Activated T-helper 9 cell treated with anti-CD3 and anti-CD28 coated beads, Interleukin-2, amount 50 U/mL, for 16 hours (primary cell): ENCODE measurements at places on chromosomes 13 and 19.
A peak's percentile ranks its signal among the peaks of the same experiment; 100 is the strongest.

DNA sequence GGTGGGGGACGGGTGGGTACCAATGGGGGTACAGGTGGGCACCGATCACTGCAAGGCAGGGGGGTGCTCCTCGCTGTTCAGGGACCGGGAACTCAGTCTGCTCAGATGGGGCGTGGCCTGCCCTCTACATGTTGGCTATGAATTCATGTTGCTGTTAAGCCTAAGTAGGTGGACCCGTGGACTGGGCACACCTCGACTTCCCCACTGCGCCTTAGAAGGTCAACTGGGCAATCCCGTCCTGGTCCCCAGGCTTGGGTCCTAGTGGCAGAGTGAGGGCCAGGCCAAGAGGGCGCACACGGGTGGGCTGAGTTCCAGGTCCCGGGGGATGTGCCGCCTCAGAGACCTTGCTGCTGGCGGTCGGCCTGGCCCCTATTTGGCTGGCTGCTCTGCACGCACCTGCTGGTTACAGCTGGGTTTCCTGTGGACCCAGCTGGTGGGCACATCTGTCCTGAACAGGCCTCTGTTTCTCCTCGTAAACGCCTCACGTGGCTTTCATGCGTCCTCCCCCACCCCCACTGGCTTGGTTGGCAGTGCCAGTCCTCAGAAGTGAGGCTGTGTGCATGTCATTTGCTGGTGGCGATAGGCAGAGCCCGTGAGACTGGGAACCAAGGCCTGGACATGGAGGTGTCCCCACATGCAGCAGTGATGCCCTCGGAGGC lies 13.5 kb upstream of the ZNF554 start:
- DNase-seq = no peak

- no peak for DNase-seq
Measured at GRCh38 chr19:30077851-30078355, 135.9 kb downstream of the URI1 start.

- no peak for DNase-seq
Measured at GRCh38 chr13:50714891-50715290, 128.6 kb downstream of the DLEU7 start.

- DNase-seq = no peak
Measured at GRCh38 chr13:72125561-72125960, 258.6 kb upstream of the DACH1 start.

DNA sequence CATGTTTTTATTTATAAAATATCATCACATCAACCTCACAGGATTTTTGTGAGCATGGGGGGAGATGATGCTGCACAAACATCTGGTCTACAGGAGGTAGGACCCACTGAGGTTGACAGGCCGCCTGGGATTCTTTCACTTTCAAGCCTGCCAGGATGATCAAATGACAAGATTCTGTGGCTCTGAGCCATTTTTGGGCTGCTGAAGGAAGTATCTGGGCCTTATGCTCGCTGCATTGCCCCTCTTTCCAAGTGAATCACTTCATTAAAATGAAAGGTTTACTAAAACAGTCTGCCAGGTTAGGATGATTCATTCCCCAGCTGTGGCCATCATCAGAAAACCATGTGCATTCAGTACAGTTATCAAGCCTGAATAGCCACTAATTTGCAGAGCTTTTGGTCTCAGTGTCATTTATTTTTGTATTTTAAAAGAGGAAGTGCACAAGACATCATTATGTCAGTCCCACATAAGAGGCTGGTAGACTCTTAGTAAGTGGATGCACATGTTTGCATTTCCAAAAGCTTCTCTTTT lies 34.4 kb downstream of the STARD13 start:
- DNase-seq = no peak

DNA sequence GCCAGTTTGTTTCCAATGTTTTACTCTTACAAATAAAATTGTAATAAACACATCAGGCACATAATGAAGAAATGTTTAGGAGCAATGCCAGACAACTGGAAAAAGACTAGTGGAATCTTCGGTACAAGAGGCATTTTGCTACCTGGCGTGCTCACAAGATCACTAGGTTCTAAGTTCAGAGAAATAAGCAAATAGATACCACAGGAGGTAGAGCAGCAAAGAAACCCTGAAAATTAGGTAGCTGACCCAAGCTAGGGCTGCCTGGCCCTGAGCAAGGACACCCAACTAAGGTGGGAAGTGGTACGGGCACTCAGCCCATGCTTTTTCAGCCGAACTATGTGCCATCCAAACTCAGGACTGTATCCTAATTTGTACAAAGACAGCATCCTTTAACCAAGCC lies 32.2 kb upstream of the TPP2 start:
- DNase-seq = no peak

DNA sequence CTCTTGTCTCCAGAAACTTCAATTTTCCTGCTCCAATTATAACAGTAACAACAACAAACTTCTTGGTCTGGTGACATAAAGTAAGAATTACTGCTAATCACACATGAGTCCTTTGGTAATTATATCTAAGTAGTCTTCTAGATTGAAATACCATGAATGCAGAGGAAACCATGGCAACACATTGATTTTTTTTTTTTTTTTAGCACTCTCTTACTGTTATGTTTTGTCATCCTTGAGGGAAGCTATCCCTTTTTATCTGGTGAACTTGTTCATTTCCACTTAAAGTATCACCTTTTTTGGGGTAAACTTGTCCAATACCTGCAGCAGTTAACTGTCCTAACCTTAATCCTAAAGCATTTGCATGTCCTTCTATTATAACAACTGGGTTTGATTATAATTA lies 256.3 kb downstream of the B3GLCT start:
- no peak for DNase-seq

DNA sequence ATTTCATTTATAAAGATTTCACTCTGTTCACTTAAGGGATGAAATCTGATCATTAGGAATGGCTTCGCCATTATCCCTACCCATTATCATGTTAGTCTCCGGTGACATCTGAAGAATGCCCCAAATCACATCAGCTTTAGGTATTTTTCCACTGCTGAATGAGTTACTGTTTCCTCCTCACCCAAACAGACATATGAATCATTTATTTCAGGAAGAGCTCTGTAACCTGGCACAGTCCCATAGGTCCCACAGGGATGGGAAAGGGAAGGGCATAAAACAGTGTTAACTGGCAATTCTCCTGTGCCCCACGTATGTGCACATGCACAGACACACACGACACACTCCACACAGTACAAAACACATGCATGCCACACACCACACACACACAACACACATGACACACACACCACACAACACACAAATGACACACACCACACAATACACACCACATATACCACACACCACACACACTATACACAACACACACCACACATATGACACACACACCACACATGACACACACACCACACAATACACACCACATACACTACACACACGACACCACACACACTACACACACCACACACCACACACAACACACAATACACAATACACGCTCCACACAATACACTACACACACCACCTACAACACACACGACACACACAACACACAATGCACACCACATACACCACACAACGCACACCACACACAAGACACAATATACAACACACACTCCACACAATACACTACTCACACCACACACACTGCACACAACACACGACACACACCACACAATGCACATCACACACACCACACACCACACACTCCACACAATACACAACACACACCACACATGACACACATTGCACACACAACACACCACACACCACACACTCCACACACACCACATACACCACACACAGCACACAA lies 15.4 kb downstream of the TMEM255B start:
- no peak for DNase-seq

DNA sequence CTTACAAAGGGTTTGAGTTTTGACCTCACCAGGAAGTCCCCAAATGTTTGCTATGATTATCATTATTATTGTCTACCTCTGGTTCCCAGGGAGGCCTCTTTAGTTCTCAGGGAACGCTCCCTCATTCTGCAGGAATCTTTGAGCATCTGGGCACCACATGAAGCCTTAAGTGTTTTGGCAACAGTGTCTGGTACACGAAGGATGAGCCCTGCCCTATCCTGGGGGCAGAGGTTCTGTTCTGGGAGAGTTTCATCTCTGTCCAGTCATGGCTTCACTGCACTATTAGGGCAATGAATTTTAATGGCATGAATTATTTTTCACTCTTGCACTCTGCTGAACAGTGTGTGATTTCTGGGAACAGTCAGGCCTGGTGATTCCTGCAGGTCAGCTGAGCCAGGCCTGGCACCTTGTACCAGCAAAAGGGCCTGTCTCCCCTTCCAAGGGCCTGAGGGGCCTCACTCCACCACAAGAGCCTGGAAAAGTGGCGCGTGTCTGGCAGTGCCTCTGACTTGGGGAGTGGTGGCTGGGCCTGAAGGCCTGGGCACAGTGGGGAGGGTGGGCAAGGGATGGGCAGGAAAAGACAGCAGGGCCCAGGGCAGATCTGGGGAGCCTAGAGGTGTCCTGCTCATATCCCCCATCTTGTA lies 4.6 kb downstream of the FAM187B start:
- DNase-seq = no peak

DNA sequence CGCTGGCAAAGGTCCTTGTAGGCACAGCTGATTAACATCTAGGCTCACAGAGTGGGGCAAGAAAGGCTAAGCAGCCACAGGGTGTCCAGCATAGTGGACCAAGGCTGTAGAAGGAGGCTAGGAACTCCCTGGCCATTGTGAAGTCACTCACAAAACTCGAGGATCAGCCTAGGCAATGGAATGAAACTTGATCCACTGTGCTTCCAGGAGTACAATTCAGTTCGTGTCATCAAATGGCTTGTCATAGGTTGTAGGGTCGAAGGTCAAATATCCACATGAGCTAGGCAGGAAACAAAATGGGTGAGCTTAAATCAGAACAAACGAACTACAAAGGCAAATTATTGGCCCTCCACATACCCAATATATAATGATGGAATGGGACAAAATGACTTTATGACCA lies 4.4 kb upstream of the FAM187B start:
- DNase-seq = no peak

- DNase-seq = no peak
Measured at GRCh38 chr13:73572824-73573223, 514.0 kb downstream of the KLF5 start.

- DNase-seq = no peak
Measured at GRCh38 chr13:22846551-22846950, 334.2 kb upstream of the SGCG start.

GRCh38 chr19:21910318-21910717 lies 74.3 kb upstream of the ZNF43 start:
- no peak for DNase-seq

DNA sequence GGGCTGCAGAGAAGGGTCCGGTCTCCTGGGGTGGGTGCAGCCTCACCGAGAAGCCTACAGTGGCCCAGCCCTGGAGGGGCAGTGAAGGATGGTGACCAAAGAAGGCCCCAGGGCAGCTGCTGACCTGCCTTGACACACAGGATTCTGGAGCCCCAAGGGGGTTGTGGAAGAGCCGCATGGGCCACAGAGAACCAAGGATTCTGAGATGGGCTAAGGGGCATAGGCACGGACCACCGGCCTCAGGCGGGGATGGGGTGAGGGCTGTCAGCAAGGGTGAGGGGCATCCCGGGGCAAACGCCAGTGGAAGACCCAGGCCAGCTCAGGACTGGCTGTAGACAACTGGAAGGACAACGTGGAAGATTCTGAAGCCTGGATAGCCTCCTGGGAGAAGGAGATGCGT lies 151.6 kb downstream of the TEX29 start:
- DNase-seq = no peak

DNA sequence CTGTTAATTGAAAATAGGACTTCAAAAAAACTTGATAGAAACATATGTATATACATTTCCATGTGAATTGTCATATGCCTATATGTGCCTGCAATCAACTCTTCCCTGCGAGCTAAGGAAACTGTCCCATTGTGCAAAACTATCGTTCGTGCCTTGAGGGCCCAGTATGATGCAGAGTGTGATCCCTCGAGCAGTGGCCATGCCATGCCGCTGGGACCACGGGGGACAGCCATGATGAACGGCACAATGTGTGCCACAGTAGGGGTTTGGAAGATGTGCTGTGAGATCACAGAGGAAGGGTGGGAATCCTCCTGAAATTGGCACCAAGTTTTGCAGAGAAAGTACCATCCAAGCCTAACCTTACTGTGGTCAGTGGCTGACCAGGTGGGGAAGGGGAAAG lies 118.1 kb upstream of the SOX1 start:
- no peak for DNase-seq

- peak; percentile 92 for DNase-seq
Measured at GRCh38 chr19:43474986-43475705, 9.7 kb upstream of the LYPD3 start.

DNA sequence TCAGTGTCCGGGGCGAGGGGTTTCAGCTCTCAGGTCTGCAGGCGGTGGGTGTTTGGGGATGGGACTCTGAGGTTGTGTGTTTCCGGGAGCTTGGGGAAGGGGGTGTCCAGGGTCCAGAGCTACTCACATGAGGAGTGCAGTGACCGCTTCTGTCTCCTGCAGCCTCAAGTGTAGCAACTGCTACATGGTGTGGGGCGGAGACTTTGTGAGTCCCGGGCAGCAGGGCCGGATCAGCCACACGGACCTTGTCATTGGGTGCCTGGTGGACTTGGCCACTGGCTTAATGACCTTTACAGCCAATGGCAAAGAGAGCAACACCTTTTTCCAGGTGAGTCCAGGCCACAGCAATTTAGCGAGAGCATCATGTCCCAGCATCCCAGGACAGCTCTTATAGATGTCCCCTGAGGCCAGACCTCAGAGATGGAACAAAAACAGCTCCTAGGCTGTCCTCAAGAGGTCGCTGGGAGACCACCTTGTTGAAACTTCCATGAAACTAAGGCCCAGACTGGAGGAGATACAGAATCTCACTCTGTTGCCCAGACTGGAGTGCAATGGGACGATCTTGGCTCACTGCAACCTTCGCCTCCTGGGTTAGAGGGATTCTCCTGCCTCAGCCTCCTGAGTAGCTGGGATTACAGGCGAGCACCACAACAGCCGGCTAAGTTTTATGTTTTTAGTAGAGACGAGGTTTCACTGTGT lies 44.9 kb downstream of the RYR1 start:
- DNase-seq = no peak

DNA sequence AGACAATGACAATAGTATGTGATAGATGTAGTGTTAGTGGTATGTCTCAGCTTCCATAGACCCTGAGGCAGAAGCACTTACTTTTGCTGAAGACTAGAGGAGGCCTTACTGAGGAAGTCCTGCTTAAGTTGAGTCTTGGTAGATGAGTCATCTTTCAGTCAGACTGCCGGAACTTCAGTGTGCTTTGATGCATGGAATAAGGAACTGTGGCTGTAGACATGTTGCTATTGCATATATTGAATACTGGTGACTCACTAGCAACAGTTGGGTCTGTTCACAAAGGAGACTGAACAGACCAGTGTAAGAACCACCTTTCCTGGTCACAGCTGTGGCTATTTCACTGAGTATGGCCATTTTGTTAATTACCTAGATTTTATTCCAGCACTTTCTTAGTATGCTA lies 1000.6 kb downstream of the OLFM4 start:
- no peak for DNase-seq

DNA sequence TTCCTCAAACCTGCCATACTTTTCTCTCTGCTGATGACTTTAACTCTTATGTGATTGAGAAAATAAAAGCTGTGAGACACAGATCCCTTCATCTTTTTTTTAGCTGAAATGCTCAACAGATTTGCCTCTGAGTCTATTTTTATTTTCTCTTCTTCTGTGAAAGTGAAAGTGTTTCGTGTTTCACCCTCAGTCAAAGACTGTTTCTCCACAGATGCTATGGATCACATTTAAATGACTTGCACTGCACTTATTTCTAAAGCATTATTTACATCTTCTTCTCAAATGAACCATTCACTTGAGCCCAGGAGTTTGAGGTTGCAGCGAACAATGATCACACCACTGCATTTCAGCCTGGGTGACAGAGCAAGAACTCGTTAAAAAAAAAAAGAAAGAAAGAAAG lies 890.1 kb upstream of the PCDH20 start:
- no peak for DNase-seq
